ENCODE measurements at places on chromosomes 3 and 15.

- no peak for DNase-seq
These were observed 35.5 kb downstream of the CYFIP1 start for GRCh38 chr15:22944651-22945050.

DNA sequence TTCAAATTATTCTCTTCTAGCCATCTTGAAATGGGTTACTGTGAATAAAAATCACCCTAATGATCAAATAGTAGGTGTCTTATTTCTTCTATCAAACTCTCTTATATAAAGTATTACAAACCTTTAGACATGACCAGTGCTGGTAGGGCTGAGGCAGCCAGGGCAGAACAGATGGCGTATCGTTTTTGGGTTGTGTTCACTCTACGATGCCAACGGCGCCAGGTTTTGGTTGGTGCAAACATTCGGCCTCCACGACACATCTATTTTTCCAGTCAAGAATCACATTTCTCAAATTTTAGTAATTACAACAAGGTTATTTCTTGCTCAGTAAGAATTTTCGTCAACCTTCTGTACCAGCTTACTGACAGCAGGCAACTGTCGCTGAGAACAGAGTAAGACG is 2.2 kb downstream of the RPL4 start:
- DNase-seq: no peak

- DNase-seq: no peak
These were observed 136.9 kb downstream of the NUP210 start for GRCh38 chr3:13282986-13283876.

DNA sequence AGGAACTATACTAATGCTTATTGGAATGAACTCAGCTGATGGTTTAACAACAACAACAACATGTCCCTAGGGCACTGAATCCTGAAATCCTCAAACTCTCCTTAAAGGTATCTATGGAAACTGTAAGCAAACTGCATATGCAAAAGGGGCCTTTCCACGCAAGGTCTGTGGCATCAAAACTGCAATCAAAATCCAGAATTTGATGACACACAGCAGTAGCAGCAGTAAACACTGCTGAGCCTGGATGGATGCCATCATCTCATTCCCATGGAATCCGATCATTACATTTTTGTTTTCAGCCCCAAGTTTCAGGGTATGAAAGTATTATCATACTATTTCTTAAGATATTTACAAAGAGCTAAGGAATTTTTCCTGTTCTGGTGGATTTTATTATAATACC is 399.7 kb downstream of the VPS13C start:
- DNase-seq: no peak

GRCh38 chr3:149542375-149543312 is 68.1 kb downstream of the TM4SF4 start:
- DNase-seq: no peak

DNA sequence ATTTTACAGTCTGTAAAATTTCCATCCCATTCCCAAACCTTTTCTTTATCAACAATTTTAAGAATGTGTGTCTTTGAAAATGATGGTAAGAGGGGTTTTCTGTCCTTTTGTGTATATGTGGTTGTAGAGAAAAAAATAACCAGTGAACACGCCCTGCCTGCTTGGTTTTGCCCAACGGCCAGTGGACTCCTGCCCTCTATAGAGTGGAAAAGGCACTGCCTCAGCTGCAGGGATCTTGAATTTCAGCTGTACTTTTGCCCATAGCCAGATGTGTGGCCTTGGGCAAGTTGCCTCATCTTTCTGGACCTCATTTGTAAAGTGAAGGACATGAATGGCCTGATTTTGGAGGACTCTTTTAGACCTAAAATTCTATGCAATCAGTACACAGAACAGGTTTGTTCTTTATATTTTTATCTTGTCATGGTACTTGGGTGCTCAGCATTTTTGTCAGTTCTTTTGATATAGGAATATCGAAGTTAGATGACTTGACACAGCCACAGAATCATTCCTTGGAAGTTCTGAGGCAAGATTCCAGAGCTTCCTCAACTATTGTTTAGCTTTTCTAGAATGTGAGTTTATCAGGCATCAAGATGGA is 81.0 kb downstream of the CLDN11 start:
- no peak for DNase-seq

DNA sequence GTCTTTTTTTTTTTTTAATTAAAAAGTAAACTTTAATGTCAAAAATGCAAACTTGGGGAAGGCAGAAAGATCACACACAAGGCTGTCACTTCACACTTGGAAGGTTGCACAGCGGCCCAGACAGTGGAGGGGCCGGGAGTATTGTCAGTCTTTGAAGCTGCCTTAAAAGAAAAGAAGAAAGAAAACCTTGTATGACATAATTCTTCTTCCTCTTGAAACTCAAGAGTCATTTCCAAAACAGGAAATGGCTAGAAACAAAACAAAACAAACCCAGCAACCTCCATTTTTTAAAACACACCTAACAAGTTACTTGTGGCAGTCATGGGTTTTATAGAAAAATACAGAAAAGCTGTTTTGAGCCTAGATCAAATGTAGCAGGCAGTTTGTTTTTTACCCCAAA is 68.1 kb upstream of the MAGI1 start:
- no peak for DNase-seq

GRCh38 chr3:8648909-8649741 is 4.5 kb upstream of the SSUH2 start:
- no peak for DNase-seq

DNA sequence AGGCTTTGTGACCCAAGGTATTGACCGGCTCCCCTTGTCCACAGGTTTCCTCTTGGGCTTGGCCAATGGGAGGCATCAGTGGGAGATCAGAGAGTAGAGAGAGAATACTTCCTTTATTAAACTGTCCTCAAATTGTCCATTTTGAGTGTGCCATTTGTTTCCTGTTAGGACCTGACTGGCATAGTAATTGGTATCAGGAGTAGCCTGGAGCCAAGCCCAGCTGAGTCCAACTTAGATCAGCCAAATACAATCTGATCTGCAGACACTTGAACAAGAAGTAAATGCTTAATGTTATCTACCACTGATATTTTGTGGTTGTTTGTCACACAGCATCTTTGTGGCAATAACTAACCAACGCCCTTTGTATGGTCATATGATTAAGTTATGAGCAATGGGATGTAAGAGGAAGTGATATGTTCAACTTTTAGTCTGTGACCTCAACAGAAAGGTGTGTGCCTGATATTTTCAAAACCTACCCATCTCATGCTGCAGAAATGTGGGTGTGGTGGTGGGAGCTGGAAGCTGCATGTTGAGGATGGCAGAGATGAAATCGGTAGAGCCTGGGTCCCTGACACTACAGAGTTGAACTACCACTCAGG is 13.3 kb downstream of the MYD88 start:
- DNase-seq: no peak

DNA sequence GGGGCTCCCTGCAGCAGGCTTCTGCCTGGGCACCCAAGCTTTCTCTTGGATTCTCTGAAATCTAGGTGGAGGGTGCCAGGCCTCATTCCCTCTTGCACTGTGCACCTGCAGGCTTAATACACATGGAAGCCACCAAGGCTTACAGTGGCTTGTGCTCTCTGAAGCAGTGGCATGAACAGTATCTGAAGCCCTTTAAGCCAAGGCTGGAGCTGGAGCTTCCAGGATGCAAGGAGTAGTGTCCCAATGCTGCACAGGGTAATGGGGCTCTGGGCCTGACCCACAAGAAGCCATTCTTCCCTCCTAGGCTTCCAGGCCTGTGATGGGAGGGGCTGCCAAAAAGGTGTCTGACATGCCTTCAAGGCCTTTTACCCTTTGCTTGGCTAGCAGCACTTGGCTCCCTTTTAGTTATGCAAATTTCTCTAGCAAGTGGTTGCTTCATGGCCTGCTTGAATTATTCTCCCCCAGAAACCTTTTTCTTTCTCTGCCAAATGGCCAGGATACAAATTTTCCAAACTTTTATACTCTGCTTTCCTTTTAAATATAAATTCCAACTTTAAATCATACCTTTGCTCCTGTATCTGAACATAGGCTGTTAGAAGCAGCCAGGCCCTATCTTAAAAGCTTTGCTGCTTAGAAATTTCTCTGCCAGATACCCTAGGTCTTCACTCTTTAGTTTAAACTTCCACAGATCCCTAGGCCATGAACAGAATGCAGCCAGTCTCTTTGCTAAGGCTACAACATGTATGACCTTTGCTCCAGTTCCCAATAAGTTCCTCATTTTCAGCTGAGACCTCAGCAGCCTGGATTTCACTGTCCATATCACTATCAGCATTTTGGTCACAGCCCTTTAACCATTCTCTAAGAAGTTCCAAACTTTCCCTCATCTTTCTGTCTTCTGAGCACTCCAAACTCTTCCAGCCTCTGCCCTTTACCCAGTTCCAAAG is 201.1 kb upstream of the LRRFIP2 start:
- no peak for DNase-seq

DNA sequence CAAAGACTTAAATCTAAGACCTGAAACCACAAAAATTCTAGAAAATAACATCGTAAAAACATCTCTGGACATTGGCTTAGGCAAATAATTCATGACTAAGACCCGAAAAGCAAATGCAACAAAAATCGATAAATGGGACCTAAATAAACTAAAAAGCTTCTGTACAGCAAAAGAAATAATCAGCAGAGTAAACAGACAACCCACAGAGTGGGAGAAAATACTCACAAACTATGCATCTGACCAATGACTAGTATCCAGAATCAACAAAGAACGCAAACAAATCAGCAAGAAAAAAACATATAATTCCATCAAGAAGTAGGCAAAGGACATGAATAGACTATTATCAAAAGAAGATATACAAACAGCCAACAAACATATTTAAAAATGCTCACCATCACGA is 749.4 kb downstream of the PLOD2 start:
- DNase-seq: no peak

GRCh38 chr3:102304550-102304949 is 130.3 kb upstream of the ZPLD1 start:
- DNase-seq: no peak

DNA sequence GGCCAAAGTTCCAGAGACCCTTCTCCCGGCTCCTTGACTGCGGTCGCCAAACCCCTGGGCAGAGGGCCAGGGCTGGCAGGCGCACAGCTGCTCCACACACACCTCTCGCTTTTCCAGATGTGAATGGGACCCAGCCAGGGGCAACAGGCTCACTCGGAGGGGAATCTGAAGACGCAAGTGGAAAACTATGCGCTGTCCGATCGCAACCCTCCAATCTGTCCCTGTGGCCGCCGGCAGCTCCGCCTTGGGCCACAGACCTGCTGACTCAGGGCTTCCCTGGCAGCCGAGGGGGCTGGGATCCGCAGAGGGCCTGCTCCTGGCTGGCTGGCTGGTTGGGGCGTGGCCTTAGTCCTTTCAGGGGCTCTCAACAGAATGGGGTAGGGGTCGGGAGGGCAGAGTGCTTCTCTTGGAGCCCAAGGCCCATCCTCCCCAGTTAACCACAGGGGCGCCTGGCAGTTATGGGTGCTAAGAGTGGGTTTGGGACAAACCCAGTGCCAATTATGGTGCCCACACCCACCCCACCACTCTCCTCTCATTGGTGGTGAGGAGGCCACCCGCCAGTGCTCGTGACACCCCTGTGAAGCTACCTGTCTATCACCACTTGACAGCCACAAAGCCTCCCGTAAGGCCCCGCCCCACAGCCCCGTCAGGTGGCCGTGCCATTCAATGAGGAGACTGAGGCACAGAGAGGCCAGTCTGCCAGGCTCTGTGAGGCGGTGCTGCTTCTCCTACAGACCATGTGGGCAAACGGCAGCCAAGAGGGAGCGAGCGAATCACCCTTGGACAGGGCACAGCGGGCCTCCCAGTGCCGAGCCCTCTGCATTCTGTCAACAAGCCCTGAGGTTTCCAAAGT is 53.8 kb downstream of the IQSEC1 start:
- no peak for DNase-seq

GRCh38 chr3:42773409-42773751 is 327 bp upstream of the CCDC13 start:
- DNase-seq: no peak
